ENCODE measurements at places on chromosomes 1 and 21.

DNA sequence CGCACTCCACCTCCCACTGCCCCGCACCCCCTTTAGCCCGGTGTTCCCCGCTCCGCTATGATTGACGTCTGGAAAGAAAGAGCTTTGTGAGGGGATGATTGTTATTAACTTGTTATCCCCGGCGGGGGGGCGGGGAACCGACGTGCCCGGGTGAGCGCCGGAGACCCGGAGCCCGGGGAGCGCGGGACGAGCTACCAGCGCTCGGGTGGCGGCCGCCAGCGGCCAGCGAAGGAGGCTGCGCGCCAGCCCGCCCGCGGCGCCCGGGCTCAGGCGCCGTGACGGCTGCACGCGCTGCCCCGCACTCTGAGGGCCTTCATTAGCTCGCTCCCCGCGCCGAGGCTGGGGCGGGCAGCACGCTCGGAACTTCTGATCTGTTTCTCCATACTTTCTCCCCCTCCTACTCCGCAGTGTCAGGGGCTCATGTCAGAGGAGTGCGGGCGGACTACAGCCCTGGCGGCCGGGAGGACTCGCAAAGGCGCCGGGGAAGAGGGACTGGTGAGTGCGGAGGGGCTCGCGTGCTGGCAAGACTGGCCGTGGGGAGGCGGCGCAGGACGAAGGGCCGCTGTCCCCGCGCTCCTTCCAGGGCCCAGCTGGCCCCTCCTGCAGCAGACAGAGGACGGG, 2.1 kb downstream of the LHX8 start:
- DNase-seq, result no peak

DNA sequence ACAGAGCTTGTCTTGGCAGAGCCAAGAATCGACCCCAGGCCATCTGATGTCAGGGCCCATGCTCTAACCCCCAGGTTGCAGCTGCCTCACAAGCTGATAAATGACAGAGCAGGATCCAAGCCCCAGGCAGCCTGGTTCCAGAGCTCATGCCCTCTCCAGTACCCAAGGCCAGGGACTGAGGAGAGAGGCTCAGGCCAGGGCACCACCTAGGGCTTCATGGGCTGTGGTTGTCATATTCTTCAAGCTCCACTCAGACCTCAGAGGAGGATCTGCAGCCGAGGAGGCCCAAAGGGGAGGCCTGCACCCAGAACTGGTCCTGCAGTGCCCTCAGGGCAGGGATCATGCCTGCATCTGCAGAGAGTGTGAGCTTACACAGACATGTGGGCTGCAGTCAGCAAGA, 301.1 kb downstream of the MATN1 start:
- DNase-seq, result no peak

DNA sequence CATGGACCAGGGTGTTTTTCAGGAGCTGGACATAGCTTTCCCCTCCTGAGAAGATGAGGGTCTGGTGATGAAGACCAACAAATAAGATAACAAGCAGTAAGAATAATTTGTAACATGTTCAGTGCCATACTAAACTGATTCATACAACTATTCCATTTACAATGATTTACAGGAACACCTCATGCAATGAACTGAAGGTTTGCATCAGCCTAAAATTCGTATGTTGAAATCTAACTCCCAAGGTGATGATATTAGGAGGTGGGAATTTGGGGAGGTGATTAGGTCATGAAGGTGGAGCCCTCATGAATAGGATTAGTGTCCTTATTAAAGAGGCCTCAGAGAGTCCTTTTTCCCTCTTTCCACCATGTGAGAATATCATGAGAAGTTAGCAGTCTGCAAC, 15.9 kb upstream of the NIBAN1 start:
- DNase-seq, result no peak

- DNase-seq, result no peak
Observed at GRCh38 chr1:218917656-218918055, 256.0 kb upstream of the LYPLAL1 start.

- DNase-seq, result no peak
Observed at GRCh38 chr1:9212735-9213134, 21.8 kb upstream of the H6PD start.

DNA sequence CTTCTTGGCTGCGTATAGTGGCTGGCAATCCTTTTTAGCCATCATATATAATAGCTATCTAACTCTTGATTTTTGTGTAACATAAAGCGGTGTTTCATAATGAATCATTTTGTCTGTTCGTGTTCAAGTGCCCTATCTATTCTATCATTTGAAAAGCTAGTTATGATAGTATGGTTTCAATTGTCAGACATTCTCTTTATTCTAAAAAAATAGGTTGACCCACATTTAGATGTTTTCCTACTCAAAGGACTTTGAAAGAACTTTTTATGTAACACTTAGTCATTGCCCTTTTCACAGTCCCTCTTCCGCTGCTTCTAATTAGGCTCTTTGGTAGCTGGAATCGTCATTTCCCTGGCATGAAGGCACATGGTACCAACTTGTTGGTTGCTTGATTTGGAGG, 272.2 kb upstream of the B3GALT2 start:
- DNase-seq, result peak; percentile 14

DNA sequence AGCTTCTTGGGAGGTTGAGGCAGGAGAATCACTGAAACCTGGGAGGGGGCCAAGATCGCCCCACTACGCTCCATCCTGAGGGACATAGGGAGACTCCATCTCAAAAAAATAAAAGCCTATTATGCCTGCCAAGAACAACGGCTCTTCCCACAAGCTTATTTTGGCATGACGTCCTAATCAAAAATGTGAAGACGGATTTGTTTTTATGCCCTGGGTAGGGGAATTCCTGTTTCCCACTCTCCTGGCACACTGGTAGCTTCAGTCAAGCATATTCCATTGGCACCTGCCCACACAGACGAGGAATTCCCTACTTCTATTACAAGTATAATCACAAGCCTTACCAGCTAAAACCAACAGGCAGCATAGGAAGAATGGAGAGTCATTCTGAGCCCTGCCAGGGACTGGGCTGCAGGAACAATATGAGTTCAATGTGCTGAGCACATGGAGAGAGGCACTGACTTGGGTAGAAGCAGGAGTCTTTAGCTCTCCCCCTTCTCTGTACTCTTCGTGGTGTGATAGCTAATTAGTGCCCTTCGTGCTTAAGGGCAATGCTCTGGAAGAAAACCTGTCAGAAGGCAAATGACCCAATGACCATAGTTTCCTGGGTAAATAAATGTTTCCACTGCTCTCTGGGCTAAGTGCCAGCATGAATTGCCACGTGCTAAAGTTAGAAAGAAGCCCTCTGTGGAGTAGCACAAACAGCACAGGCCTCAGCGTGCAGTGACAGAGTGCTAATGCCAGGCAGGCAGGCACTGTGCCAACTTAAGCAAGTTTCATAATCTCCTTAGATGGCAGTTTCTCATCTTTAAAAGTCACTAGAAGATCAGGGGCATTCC, 16.8 kb downstream of the TNFSF4 start:
- no peak for DNase-seq

- DNase-seq, result no peak
Observed at GRCh38 chr21:34834852-34835501, 166.2 kb downstream of the CLIC6 start.

DNA sequence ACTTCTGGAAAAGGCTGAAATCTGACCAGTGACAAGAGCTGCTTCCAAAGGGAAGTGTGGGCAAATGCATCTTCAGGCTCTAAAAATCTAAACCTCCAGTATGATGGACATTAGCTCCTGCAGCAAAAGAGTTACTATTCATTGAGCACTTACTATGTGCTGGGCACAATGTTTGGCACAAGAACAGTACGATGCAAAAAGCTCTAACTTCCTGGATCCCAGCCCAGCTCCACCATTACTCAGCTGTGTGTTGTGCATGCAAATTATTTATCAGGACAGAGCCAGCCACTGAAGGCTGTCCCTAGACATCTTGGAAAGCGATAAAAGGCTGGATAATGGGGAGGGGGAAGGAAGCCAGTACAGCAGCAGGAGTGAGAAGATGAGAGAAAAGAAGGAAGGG, 143.5 kb downstream of the ELAVL4 start:
- DNase-seq, result no peak

GRCh38 chr1:104760017-104760416, 1010.3 kb downstream of the AMY1C start:
- DNase-seq, result no peak

GRCh38 chr1:88145752-88146151, 538.3 kb upstream of the PKN2 start:
- DNase-seq, result no peak

DNA sequence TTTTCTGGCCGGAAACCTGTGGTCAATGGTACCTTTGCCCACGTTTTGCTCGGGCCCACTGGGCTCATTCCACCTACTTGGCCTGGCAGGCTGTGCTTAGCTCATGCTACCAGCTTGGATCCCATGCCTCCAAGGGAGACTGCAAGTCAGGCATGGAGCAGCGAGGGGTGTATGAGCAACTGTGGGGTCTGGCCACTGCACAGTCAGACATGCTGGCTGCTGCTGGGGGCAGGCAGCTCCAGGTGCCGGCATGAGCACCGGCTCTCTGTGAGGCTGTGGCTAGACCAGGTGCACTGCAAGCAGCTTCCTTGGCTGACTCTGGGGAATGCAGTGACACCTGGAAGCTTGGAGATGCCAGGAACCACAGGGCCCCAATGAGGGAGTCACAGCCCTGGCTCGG, 161.1 kb upstream of the DUSP10 start:
- no peak for DNase-seq

DNA sequence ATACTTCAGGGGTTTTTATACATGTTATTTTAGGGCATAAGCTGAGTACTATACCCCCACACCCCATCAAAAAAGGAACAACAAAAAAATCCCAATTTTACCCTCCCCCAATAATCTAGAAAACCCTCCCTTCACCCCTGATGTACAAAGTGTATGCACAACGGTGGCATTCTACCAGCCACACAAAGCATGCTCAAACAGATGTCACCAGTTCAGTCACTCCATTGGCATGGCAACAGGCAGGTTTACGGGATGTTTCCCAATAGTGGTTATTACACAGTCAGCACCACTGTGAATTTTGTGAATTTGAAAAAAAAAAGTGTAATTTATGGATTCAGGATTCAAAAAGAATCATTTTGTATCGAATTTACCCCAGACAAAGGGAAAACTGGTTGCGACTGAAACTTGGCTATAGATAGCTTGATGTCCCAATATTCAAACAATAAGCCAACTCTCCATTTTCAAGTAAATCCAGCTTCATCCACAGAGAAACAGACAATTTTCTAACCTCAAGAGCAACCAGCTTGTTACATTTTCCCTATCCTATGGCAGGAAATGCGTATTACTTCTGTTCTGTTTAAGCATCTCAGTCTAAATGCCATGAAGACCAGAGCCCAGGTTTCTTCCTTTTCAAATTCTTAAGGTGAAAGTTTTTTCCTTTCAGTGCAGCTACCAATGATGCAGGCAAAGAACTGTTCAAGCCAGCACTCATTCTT, 34.0 kb upstream of the SLC45A3 start:
- DNase-seq, result no peak

GRCh38 chr1:45843474-45843905, 40.1 kb downstream of the MAST2 start:
- no peak for DNase-seq

DNA sequence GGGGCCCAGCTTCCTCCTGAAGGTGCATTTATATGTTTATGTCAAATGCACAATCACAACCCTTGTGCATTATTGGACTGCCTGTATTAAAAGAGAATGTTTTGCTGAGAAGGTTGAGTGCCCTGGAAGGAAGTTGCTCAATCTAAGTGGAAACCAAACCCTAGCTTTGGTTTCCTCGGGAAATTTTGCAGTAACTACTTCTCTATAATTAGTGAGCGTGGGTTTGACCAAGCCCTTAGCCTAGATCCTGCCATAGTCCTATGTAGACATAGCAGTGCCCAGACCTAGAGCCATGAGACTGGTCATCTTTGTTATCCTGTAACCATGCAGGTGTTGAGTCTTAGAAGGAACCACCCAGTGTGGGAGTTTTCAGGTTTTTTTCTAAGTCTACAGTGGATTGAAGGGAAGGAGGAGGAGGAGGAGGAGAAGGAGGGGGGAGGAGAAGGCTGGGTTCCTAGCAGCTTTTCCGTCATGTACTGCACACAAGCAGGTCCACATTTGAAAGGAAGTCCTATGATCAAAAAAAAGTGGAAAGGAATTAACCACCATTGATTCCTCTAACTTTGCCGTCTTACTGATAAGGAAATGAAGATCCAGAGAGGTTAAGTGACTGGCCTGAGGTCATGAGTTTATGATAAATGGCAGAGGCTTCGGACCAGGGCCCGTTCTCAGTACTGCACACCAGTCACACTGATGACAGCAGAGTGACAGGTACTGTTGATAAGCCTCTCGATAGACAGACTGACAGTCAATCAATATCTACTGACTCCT, 72.2 kb upstream of the LYST start:
- no peak for DNase-seq

GRCh38 chr1:90707363-90707710, 9.8 kb downstream of the BARHL2 start:
- DNase-seq, result no peak

- DNase-seq, result no peak
Observed at GRCh38 chr1:117286562-117286961, 75.8 kb upstream of the VTCN1 start.

DNA sequence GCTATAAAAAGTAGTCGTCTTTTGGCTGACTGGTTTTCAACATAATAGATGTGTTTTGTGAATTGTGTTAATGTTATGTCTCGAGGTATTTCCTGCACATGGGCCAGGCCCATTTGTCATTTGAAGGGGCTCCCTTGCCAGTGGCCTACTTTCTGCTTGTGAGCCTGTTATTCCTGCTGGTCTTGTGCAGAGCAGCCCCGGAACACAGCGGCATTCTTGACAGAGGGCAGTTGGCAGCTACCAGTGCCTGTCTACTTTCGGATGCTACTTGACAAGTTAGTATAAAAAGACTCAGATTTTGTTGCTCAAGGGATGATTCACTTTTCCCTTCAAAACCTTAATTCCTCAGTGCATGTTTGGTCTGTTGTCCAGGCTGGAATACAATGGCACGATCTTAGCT, 28.5 kb downstream of the PGM1 start:
- DNase-seq, result no peak

DNA sequence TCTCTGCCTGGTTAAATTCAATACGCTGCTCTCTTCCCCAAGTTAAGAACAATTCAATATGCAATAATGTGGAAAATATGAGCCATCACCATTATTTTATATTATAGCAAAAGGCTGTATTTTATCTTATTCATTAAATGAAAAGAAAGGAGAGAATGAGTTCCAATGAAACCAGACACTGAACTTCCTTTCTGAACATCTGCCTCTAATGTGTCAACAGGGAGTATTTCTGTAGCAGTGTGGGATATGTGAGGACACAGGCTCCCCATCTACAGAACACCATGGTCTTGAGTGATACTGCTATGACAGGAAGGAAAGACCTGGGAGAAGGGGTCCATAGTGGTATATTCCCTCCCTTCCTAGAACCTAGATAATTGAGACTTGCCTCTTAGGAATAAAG, 46.3 kb downstream of the CASQ2 start:
- DNase-seq, result no peak
